ENCODE measurements at places on chromosomes 12 and 14.

GRCh38 chr14:56271970-56272369, 153.8 kb downstream of the PELI2 start:
- no peak for DNase-seq

DNA sequence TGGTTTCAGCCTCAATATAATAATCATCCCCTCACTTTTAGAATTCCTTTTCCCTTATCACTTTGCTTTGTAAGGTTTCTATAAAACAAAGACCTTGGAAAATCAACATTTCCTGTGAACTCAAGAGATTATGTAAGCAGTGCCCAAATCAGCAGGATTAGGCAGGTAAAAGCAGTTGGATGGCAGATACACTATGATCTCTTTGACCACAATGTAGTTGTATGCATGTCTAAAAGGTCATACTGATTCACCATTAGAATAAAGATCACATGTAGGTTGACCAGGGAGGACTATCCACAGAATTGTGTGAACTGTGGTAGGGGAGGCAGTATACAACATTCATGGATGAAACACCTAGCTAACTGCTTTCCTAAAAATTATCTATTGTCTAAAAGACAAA, 57.5 kb downstream of the DENND5B start:
- DNase-seq = no peak

DNA sequence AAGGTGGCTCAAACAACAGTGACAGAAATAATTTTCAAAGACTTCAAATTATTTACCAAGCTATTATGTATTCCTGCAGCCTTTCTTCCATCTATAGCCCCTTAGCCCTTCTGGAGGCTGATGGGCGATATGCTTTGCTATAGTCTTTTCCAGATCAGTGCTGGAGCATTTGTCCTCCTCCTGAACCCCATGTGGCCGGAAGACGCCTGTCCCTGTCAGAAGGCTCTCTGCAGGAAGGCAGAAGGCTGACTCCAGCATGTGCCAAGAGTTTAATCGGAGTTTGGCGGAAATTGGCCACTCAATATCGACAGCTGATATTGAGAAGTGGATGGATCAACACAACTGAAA, 49.3 kb upstream of the MAX start:
- DNase-seq = no peak

DNA sequence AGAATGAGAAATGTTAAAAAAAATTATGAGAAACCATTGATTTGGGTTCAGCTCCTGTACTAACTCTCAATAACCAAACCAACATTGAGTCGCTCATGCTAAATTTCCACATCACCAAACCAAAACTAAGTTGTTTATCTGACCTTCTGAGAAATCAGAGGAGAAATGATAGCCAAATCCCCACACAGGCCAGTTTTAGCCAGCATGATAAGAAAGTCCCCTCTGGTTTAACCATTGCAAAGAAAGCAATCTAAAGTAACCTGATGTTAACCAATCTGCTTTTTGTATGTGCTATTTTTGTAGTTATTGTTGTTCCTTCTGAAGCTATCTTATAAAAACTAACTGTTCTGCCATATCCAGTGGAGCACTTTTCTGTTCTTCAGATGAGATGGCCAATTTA, 599.7 kb downstream of the SLC16A7 start:
- DNase-seq = no peak

DNA sequence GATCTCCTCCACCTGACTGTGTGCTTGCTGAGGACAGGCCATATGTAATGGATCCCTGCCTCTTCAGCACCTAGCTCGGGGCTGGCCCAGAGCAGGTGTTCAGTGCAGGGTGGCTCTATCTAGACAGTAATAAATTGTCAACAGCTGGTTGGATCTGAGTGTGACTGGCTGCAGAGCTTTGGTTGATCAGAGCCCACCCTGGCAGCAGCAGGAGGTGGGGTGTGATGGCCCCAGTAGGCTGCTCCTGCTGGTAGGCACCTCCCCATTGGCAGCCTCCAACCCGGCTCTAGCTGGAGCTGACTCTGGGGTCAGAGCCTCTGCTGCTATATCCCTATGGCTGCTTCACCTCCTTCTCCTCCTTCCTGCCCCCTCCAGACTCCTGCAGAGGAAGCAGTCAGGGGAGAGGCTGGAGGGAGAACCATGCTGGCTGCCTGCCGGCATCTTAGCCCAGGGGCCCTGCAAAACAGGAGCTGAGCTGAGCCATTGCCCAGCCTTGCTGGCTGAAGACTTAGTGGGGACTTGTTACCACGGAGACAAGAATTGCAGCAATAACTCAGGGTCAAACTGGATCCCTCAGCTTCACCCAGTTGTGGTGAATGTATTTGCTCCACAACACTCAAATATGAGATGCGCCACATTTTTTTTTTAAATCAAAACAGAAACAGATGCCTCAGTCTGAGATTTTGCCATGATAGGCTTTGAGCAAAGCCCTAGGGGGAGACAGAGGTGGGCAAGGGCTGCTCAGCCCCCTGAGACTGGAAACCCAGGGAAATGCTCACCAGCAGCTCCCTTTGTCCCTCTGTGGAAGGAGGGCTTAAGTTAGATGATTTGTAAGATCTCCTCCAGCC, 22.2 kb downstream of the TMEM63C start:
- no peak for DNase-seq

- DNase-seq = no peak
Observed at GRCh38 chr14:72544615-72545387, 349.1 kb downstream of the DPF3 start.

DNA sequence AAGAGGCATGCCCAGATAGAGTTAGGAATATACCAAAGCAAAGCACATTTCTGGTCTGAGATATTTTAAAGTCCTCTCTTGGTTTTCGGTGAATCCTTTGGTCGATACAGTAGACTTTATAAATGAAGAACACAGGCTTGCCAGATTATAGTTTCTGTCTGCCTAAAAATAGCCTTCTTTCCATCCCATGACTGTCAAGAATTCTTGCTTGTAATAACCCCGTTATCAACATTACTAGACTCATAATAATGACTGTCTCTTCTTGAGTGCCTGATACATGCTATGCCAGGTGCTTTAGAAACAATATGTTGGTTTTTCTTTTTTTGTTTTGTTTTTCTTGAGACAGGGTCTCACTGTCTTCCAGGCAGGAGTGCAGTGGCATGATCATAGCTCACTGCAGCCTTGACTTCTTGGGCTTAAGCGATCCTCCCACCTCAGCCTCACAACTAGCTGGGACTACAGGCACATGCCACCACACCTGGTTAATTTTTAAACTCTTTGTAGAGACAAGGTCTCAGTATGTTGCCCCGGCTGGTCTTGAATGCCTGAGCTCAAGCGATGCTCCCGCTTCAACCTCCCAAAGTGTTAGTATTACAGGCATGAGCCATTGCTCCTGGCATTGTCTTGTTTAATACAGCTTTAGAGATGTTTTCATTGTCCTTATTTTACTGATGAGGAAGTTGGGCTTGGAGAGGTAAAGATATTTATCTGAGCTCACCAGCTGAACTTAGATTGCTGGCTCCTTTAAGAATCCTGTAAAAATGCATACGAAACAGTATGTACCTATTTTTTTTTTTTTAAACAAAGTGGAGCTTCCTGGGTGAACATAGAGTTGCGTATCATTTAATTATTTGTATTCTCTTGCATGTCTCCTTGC, 30.4 kb downstream of the CHST11 start:
- no peak for DNase-seq

GRCh38 chr12:46376579-46376978, 4.0 kb upstream of the SLC38A2 start:
- DNase-seq = no peak

- no peak for DNase-seq
Observed at GRCh38 chr14:74604911-74605310, 7.1 kb downstream of the LTBP2 start.

GRCh38 chr12:28645891-28646290, 455.6 kb downstream of the CCDC91 start:
- DNase-seq = no peak

- no peak for DNase-seq
Observed at GRCh38 chr14:38554026-38554425, 298.1 kb upstream of the CLEC14A start.

DNA sequence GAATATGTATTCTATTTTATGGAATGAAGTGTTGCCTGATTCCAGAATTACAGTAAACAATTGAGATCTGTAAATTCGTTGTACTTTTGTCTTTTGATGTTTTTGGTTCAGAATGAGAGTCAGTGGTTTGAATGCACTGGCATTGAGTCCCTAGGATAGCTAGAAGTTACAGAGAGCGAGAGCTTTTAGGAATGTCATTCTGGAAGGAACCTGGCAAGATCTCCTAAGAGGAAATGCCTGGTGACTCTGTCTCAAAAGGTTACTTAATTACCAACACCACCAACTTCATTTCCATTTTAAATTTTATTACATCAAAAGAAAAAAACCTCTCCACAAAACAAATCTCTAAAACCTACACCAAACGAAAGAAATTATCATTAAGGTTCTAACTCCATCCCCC, 6.0 kb upstream of the CEBPE start:
- no peak for DNase-seq

GRCh38 chr14:33486332-33486890, 464.5 kb downstream of the EGLN3 start:
- DNase-seq = no peak

DNA sequence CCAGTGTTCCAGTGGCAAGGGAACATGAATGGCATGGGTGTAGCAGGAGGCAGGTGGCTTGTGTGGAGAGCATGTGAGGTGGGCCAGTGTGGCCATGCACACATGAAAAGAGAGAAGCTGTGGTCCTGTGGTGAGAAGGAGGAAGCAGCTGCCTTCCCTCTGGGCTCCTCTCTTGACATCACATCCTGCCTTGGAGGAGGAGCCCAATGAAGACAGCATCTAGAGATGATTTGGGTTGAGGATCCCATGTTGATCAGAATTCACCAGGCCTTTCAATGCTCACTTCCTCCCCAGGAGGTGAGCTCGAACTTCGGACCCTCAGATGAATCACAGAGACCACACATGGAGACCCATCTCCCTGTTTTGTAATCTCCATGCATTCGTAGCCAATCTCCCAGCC, 82.6 kb downstream of the LRRC74A start:
- no peak for DNase-seq

GRCh38 chr14:102154821-102155549, 15.3 kb downstream of the WDR20 start:
- no peak for DNase-seq

DNA sequence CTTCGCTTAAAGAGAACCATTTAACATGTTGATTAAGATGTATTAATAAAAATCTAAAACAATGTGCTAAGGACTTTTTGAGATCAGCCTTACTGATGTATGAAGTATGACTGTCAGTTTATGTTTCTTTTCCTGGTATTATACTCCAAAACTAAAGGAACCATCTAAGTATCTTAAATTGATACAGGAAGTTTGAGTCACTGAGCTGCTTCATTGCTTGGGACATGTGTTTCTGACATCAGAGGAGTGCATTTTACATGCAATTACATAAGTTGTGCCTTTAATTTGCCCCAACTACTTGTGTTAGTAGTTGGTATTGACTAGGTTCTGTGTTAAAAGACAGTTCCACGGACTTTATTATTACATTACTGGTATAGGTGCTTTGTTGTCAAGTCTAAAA, 50.9 kb downstream of the PROX2 start:
- DNase-seq = no peak

DNA sequence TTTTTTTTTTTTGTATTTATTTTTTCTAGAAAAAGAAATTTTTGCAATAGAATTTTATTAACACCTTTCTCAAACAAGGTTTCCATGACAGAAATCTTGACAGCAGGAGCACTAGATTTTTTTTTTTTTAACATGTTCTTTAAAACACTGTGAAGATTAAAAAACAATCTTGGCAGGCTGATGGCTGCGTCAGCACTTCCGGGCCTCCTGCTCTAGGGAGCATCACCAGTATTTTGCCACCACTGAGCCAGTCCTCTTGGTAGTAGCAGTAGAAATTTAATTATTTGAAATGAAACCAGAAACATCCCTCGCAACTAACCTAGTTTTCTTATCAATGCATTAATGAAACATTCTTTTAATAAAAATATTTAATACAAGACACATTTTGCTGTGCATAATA, 99.6 kb downstream of the APAF1 start:
- DNase-seq = no peak

DNA sequence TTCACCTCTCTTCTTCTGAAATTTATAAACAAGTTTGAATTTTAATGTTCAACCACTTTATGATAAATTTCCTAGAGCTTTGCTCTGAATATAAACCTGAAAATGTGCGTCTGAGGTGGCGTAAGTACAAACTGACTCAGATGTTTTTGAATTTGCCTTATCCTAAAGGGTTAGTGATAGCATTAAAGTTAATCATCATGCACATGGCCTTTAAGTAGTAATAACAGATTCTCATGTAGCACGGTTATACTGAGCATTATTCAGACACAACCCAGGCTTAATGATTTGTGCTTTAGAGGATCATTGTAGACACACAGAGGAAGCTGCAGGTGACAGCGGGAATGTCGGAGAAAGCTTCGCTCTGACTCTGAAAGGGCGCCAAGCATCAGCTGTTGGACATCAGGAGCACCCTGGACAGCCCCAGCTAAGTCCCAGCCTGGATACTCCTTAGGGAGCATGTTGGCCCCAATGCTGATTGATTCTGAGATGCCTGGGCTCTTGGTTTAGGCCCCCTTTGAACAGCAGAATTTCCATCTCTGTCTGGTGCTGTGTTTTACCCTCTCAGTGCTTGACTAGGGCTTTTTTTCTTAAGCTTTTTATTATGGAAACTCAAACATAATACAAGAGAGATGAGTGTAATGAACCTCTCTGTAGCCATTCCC, 91.1 kb downstream of the PLXNC1 start:
- DNase-seq = no peak

- DNase-seq = no peak
Observed at GRCh38 chr14:87628780-87629179, 364.2 kb downstream of the GALC start.

DNA sequence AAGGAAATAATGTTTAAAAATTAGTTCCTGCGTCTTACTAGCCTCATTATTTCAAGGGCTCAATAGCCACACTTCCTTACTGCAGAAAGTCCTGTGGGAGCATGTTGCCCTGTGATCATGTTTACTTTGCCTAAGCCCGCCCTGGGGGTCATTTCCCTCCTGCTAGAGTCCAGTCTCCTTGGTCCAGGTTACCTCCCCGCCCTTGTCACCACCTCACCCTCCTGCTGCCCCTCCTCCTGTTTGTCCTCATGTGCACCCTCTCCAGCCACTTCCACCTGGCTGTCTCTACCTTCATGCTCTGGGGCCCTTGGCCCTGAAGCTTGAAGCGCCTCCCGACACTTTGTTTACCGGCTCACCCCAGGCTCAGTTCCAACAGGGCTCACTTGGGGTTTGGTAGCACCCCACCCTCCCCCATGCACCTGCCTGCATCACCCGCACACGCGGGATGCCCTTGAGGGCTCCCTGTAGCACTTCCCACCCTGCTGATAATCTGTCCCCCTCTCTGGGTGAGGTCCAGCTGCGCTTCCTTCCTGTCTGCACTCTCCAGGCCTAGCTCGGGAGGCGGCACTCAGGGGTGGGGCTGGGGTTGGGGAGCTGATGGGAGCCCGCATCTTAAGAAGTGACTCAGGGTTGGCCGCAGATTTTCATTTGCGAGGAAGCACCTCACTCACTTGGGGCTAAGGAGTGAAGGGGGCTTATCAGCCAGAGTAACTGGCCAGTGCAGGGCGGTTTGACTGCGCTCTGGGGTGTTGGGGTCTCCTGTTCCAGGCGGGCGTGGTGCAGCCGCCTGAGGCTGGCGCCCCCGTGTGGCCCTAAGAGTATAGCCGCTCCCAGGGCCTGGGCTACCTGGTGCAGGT, 40.1 kb downstream of the SMIM41 start:
- DNase-seq = peak; percentile 44

- peak; percentile 89 for DNase-seq
Observed at GRCh38 chr12:43805860-43806736, at the start of gene TWF1. Gene TWF1, minus strand, starts transcription at chr12:43806317. Its CDS starts 72 bp downstream, at chr12:43806245.

GRCh38 chr12:118126119-118126757, 9.7 kb upstream of the PEBP1 start:
- no peak for DNase-seq
